Hypothalamus (tissue), 51 donors: ENCODE measurements at places on chromosomes 5 and 9.

DNA sequence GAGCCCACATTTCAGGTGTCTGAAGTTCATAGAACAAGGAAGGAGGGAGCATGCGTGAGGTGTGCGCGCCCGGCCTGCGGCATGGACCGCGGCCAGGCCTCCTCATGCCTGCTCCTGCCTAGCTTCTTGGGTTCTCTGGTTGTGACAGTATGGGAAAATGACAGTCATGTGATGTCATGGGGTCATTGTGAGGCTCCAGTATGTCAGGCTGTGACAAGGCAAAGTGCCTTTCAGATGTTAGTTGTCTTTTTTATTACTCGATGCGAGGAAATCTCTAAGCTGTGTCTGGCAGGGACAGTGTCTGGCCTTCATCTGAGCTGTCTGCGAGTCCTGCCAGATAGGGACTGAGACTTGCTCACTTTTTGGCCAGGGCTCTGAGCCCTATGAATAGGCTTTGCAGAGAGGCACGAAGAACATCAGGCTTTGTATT is 13.3 kb downstream of the UCK1 start:
- peak; percentile 37 for DNase-seq

DNA sequence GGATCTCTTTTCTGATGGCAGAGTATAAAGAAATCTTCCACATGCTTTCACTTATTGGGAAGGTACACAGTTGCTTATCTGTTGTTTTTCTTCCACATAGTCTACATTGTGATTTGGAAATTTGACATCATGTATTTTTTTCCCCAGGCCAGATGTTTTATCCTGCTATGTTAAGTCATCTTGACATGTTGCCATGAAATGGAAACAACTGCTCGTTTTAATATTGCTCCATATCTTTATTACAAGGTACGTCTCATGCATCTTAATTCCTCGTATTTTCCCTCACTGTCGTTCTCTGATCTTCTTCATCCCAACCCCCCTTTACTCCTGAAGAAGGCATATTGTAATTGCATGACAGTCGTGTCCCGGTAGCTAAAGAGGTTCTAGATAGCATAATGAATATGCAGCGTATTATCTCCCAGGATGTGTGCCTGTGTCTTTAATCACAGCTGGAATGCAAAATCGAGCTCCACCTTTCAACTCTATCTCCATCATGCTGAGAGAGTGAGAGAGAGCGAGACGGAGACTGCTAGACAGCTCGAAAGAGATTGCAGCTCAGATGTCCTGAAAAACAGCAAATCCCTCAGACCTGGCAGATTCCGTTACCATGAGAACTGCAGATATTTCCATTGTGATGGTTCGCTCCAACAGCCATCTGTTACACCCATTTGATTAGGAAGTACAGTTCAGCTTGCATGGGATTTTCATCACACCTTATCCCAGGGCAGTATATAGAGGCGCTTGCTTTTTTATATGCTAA is 281.7 kb downstream of the TMEM38B start:
- DNase-seq, result no peak

DNA sequence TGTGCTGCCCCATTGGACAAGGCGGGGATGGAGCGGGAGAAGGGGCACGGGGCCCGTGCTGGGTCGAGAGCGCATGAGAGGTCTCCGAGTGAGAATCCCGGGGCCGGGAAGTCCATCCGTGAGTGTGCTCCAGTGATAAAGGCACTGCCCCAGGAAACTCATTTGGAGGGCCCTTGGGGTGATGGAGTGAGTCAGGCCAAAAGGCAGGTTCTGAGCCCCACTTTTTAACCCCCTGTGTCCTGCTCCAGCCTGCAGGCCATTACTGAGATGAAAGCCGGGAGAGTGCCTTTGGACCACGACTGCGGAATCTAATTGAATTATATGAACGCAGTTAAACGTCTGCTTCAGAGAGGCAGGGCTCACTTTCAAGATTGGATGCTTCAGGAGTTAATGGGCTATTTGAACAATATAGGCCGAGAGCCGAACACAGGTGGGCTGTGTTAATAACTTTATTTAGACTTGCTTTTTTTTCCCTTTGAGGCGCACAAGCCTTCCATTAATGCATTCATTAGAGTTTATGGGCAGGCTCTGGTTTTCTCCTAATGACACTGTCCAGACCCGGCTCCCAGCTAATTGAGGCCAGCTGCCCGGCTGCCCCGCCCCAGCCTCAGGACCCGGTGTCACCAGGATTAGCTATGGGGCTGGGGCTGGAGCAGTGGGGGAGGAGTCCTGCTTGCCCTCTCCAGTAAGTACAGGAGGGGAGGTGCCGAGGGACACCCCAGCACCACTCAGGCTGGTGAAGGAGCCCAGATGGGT is 79.1 kb upstream of the LMX1B start:
- DNase-seq, result no peak

GRCh38 chr5:75847561-75848021 is 130.4 kb upstream of the POC5 start:
- no peak for DNase-seq

- no peak for DNase-seq
These were observed 231.9 kb downstream of the NDUFS4 start for GRCh38 chr5:53792338-53792737.

GRCh38 chr9:129584136-129584535 is 36.8 kb downstream of the C9orf50 start:
- DNase-seq, result peak; percentile 38

GRCh38 chr9:114480746-114481435 is 24.4 kb downstream of the WHRN start:
- no peak for DNase-seq

GRCh38 chr9:83061990-83062650 is 822 bp downstream of the RASEF start:
- no peak for DNase-seq

DNA sequence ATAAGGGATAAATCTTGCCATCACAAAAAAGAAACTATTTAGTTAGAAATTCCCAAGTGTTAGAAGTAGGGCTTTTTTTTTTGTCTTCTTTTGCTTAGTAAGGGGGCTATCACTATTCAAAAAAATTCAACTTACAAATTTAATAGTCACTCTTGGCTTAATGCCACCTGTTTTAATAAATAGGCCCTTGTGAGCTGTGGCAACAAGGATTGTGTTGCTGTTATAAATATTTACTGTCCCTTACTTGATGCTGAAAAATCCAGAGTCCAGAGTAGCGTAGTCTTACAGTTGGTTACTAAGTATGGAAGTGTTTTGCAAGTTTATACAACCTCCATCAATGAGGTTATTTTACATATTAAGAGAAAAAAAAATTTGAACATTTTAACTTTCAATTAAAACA is 21.4 kb upstream of the CEP78 start:
- no peak for DNase-seq

- DNase-seq, result no peak
These were observed 8.4 kb downstream of the SH2D3C start for GRCh38 chr9:127769929-127770582.

GRCh38 chr9:79164406-79164805 is 407.4 kb upstream of the TLE4 start:
- no peak for DNase-seq

DNA sequence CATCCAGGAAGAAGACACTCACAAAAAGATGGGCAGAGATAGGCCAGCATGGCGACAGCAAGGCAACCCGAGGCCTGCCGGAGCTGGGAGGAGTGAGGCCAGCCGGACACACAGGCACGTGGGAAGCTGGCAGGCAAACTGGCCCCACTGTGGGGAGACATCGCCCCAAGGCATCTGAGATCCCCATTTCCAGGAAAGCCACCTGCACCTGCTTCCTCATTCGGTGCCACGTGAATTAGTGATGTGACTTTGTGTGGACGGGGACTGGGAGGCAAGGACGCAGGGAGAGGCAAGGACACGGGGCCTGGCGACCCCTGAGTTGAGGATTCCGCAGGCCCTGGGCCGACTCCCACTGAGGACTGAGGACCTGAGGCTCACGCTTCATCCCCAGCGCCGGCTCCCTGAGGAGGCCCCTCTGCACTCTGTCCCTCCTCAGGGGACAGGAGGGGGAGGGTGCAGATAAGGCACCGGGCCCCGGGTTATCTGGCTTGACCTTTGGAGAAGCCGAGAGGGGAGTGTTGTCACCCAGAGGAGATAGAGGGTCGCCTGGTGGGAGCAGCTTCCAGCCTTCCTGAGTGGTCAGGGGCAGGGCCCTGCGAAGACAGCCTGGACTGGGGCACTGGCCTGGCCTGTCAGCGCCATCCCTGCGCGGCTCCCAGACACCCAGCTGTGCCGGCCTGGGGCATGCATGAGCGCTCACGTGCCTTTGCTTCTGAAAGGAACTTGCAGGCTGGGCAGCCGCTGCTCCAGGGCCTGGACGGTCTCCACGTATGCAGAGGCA is 39.7 kb downstream of the NDUFS6 start:
- no peak for DNase-seq

- no peak for DNase-seq
These were observed 174.4 kb upstream of the RGMB start for GRCh38 chr5:98599016-98599415.

GRCh38 chr5:14309878-14310531 is 166.9 kb downstream of the TRIO start:
- no peak for DNase-seq

DNA sequence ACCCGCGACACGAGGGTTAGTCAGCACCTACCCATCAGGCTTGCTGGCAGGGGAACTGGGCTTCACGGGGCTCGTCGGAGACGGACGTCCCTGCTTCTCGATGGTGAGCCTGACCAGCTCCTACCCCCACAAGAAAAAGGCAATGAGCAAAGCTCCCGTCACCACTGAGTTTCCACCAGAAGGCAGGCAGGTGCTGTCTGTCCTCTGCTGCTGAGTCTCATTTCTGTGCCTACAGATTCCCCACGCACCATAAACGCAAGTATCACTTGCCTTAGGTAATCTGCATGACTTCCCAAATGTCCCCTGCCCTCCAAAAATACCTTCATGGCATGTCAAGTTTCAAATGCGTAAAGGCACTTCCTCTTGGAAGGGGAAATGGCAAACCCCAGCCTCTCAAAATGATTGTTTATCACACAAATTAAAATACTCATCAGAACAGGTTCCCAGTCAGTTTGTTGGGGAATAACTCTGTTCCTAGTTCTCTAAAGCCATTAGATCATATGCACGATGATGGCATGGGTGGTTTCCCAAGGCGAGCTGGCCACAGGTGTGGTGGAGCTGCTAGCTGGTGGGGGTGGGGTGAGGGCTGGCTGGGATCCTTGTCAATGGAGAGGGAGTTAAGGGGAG is 85.0 kb downstream of the PRRT1B start:
- no peak for DNase-seq

GRCh38 chr9:129185991-129186390 is 7.9 kb upstream of the IER5L start:
- no peak for DNase-seq

DNA sequence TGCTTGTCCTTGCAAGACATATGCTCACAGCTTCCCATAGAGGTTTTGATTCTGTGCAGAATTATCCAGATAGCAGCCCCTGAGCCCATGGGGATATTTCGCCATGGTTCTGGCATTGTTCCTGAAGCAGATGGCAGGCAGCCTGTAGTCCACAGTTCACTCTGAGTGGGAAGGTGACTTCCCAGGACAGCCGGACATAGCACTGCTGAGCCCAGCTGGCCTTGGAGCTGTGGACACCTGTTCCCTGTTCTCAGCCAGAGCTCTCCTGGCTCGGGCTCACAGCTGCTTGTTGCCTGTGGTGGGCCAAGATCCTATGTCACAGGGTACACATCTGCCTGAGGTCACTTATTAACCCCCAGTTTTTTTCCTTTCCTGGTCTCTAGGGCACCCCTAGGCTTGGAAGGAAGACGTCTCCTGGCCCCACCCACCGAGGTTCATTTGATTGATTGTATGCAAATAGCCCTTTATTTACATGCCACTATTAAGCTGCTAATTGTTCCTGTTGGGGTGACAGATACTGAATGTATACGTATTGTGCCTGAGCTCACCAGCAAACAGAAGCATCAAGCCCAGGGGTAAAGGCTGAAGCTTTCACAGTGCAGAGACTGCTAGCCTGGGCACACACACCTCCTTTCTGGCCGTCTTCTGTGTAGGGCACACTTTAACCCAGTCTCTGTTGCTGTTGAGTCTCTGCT is 96.6 kb upstream of the DMRT1 start:
- DNase-seq, result no peak

- no peak for DNase-seq
These were observed 216.0 kb downstream of the ADAMTSL1 start for GRCh38 chr9:18689921-18690320.

GRCh38 chr5:73565969-73566547 is 515 bp downstream of the UTP15 start:
- no peak for DNase-seq
